NCI-H1105 treated with DMSO at 0.1 percent for 48 hours (cell line): ENCODE measurements at places on chromosomes 1 and 21.
A peak's percentile ranks its signal among the peaks of the same experiment; 100 is the strongest.

GRCh38 chr1:6775261-6776043, 9.8 kb upstream of the CAMTA1 start:
- no peak for DNase-seq

DNA sequence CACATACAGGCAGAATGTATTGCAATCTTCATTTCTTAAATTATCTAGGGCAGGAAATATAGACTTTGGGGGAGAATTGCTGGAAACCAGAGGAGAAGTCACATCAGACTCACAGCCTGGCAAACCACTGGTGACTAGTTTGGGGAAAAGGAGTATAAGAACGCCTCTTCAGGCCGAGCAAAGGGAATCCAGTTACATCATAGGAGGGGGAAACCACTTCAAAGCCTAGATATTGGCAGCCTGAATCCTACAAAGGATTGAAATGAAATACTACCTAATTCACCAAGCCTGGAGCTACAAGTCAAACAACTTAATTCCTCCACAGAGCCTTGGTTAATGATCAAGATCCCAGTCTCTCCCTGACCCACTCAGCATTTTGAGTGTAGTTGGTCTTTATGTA, 121.7 kb downstream of the SLC30A10 start:
- DNase-seq: no peak

GRCh38 chr1:244381878-244382565, 69.7 kb downstream of the ADSS2 start:
- no peak for DNase-seq

- DNase-seq: no peak
Measured at GRCh38 chr1:107810291-107810951, 154.6 kb downstream of the VAV3 start.

DNA sequence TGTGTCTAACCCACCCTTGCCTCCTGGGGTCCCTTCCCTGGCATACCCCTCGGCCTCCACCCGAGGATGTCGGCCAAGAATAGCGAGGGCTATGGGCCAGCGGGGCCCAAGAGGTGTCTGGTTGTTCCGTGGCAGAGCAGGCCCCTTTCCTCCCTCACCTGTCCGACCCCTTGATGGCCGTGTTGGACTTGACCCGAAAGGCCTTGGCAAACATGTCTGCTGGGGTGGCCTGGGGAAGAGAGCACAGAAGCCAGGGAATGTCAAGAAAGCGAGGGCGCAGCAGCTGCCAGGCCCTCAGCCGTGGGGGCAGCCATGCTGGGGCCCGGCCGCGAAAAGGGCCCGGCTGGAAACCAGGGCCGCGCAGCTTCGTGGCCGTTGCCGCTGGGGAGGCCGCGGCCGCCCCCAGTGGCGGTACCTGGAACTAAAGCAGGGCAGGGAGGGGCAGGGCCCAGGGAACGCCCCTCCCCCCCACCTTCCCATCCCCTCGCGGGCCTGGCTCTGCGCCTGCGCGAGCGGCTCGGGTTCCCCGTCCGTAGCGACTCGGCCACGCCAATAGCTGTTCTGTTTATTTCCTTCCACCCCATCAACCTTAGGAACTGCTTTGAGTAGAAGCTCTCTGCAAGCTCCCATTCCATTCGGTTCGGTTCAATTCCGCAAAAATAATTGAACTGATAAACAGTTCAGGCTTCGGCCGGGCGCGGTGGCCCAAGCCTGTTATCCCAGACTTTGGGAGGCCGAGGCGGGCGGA, at the start of gene EIF2D:
EIF2D (minus strand) TSS at position 337 of the 748 bp plus-strand sequence; CDS start at position 214, 123 bp downstream.
- DNase-seq: peak; percentile 91
